ENCODE measurements at places on chromosomes 5 and 9.

DNA sequence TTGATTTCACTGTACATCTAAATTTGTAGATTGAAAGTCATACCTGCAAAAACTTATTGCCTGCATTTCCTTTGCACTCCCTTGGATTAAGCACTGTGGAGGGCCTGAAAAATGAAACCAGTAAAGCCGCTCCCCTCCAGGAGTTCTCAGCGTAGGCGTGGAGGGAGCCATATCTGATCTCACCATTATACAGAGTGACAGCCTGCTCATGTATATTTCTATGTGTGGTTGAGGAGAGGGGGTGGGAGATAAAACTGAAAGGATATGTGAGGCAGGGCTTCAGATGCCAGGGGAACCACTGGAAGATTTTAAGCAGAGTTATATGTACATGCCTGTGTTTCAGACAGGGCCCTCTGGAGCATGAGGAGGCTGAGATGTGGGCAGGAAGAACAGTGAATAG is 303.0 kb downstream of the MSX2 start:
- no peak for DNase-seq

GRCh38 chr5:109141222-109142200 is 268.3 kb downstream of the PJA2 start:
- no peak for DNase-seq

DNA sequence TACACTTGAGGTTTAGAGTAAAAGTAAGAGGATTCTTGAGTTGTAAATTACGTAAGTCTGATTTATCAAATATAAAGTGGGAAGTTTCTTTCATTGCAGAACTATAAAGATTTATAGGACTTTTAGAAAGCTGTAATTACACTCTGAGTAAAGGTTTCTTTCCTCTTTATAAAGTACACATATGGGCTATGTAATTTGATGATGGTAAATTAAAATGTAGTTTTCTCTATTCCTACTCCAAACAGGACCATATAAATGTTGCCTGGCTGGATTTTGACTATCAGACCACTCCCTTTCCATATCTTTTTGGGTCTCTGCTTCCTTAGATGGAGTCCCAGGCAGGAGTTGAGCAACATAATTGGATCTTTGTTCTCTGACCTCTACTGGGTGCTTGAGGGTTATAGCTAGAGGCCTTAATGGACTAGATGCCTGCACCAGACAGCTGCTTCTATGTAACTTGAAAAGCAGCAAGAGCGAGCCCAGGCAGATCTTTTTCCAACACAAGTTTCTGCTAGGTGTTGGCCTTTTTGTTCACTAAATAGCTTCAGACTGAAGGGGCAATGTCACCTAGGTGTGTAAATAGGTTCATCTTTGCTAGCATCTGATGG is 11.4 kb upstream of the TEX48 start:
- no peak for DNase-seq

GRCh38 chr9:87595610-87596009 is 97.9 kb downstream of the DAPK1 start:
- no peak for DNase-seq

GRCh38 chr9:134620751-134621557 is 20.6 kb upstream of the COL5A1 start:
- DNase-seq, result no peak

DNA sequence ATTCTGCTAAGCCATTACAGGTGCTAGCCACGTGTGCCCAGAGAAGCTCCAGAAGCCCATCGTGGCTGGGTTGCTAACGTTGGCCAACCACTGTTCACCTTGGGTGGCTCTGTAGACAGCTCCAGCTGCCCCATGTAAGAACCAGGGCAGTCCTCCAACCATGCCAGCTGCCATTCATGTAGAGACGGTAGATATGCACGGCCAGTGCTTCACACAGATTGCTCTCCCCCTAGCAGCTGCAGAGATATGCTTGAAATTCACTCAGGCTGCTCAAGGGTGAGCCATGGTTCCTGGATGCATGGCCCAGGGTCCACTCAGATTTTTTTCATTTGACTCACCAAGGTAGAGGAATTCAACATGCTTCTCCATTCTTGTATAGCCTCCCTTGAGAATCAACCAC is 31.0 kb downstream of the GADD45G start:
- no peak for DNase-seq

DNA sequence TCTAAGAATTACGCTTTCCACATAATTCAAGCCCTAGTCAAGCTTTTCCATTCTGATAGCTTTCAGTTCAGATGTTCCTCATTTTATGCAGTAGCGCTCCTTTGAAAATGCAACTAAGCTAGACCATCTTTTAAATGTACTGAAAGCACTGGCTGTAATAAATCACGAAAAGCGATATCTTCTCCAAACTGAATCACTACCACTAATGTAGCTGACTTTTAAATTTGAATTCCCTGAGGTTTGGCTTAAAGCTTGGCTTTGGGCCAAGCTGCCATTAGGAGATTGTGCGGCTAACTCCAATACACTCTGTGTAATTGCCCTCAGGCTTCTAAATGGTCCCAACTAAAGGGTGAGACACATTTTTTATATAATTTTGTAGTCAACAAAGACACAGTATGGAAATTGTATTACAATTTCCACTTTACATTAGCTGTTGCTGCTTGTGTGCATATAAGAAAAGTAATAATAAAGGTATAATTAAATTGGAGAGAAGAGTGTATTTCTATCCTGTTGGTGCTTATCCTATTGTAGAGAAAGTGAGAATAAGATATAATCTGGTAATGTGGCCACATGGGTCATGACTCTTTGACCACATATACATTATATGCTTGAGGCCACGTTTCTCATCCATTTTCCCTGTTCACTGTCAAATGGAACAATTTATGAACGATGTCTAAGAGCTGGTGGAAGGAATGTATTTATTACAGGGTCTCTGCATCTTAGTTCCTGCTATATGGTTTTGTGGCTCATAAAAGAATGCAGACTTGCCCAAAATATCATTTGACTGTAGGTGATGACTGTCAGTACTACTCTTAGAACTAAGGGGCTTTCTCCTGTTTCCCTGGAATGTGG is 118.7 kb upstream of the TAF11L2 start:
- no peak for DNase-seq

- DNase-seq, result no peak
Observed at GRCh38 chr5:143200781-143201398, 202.6 kb downstream of the NR3C1 start.

DNA sequence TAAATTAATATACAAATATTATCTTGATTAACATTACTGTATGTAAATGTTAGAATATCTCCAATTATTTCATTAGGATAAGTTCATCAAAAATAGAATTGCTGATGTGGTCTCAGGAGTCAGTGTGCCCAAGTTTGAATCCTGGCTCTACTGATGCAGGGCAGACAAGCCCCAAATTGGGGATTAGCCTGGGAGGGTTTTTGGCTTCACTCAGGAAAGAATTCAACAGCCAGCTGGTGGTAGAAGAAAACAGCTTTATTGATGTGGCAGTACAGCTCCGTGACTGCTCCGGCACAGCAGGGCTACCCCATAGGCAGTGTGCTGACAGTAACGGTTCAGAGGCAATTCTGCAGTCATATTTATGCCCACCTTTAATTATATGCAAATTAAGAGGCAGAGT is 32.5 kb downstream of the COL27A1 start:
- DNase-seq, result no peak

- no peak for DNase-seq
Observed at GRCh38 chr5:36744773-36745589, 131.6 kb upstream of the NIPBL start.

DNA sequence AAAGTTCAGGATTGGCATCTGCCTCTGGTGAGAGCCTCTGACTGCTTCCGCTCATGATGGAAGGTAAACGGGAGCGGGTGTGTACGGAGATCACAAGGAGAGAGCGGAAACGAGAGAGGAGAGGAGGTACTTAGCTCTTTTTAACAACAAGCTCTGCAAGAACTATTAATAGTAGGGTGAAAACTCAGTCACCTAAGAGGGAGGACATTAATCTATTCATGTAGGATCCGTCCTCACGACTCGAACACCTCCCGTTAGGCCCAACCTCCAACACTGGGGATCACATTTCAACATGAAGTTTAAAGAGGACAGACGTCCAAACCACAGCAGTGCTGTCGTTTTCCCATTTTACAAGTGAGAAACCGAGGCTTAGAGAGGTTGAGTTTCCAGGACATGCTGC is 173.7 kb downstream of the SLC28A3 start:
- DNase-seq, result no peak

DNA sequence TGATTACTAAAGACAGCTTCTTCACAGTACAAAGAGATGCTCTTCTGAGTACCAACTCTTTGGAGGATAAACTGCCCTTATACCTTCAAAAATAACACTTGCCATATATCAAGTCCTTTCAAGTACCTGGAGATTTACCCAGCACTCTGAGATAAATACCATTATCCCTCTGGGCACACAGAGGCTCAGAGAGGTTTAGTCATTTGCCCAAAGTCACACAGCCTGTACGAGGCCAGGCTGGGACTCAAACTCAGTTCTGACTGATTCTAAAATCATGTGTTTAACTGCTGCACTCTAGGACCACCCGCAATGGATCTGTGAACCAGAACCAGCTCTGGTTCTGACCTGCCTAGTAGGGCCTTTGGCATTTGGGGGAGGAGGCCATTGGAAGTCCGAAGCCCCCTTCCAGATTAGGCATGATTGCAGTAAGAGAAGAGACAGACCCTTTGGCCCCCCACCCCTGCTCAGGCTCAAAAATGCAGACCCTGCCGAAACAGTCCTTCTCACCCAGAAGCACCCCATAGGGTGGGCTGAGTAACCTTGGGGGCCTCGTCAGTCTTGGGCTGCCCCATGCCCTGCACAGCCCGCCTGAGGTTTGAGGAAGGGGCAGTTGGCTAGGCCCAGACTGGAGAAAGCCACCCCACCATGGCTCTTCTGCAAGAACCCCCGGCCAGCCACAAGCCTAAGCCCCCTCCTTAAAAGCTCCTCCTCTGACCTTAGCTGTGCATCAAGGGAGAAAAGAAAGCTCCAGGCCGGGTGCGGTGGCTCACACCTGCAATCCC is 32.8 kb upstream of the IL17B start:
- no peak for DNase-seq

DNA sequence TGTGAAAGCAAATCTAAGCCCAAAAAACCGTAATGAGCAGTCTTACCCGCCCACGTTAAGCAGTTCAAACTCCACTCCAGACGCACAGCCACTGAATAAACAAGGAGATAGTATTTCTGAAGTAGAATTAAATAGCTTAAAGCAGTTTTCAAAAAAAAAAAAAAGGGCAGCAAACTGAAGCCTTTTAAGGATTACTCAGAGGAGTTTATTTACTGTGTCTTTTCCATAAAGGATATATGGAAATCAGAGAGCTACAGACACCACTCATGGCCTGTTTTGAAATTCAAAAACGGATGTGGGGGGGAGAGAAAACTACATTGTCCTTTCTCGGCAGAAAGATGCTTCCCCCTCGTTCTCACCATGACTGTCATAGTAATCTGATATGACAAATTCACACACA is 83.7 kb upstream of the IRX1 start:
- no peak for DNase-seq

- DNase-seq, result no peak
Observed at GRCh38 chr9:134778841-134779411, 101.7 kb upstream of the FCN2 start.

GRCh38 chr5:174573221-174573994 is 151.0 kb upstream of the MSX2 start:
- DNase-seq, result no peak

GRCh38 chr5:153352685-153353219 is 137.7 kb upstream of the GRIA1 start:
- no peak for DNase-seq

DNA sequence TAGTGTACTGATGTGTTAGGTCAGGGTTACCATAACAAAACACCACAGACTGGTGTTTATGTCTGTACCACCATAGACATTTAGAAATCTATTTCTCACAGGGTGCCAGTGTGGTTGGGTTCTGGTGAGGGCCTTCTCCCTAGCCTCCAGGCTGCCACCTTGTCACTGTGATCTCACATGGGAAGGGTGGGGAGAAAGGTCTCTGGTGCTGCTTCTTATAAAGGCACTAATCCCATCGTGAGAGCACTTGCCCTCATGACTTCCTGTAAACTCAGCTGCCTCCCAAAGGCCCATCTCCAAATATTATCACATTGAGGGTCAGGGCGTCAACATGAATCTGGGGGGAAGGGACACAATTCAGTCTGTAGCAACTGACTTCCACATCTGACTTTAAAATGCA is 49.8 kb downstream of the PIK3R1 start:
- no peak for DNase-seq

- no peak for DNase-seq
Observed at GRCh38 chr9:136694163-136694871, 7.1 kb upstream of the AGPAT2 start.

- no peak for DNase-seq
Observed at GRCh38 chr5:68077349-68077894, 138.1 kb upstream of the PIK3R1 start.

- DNase-seq, result no peak
Observed at GRCh38 chr5:166377756-166378155, 1913.7 kb upstream of the WWC1 start.

- no peak for DNase-seq
Observed at GRCh38 chr5:107744418-107745330, 73.9 kb upstream of the EFNA5 start.

- DNase-seq, result no peak
Observed at GRCh38 chr5:156420665-156421064, 93.7 kb downstream of the SGCD start.

GRCh38 chr9:84655447-84655846 is 14.1 kb upstream of the NTRK2 start:
- no peak for DNase-seq

GRCh38 chr5:54825005-54825404 is 160.4 kb downstream of the ESM1 start:
- no peak for DNase-seq

GRCh38 chr9:128689293-128689774 is 312 bp downstream of the SET start:
- no peak for DNase-seq

DNA sequence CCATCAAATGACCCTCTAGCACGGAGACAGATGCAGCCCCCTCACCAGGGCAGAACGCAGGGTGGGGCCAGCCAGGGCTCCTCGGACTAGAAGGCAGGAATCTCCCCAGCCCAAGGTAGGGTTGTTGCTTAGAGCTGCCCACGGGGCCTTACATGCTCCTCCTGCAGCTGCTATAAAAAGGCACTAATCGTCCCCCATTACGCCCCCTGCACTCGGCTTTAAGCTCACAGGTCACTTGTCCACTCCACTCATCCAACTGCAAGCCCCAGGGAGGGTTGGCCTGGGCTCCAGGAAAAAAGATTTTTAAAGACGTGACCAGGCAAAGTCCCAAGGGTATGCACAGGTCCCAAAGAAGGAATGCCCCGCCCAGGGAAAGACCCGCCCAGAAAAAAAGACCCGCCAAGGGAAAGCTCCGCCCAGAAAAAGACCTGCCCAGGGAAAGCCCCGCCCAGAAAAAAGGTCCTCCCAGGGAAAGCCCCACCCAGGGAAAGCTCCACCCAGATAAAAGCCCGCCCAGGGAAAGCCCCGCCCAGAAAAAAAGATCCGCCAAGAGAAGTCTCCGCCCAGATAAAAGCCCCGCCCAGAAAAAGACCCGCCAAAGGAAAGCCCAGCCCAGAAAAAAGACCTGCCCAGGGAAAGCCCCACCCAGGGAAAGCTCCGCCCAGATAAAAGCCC is 11.1 kb downstream of the GRIN1 start:
- no peak for DNase-seq

- DNase-seq, result no peak
Observed at GRCh38 chr5:9183992-9184391, 361.9 kb downstream of the SEMA5A start.

Data from GOT3 (cell line).